Stimulated activated CD4-positive, alpha-beta T cell treated with anti-CD3 and anti-CD28 coated beads, Interleukin-1b, Interleukin-23, amount 100 ng/mL, for 24 hours (primary cell): ENCODE measurements at places on chromosomes 13 and 19.

DNA sequence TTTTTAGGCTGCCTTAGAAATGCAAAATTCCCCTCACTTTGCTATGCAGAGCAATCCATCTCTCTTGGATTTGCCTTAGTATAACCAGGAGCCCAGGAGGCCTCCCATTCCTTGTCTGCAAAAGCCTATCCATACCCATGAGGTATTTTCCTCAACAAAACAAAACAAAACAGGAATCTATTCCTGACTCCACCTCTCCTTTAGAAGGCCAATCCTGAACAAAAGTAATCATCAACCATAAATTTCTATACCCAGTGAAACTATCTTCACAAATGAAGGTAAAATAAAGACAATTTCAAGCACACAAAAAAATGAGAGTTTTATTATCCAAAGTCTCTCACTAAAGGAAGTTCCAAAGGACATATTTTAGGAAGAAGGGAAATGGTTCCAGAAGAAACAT, 365.7 kb downstream of the KCNRG start:
- DNase-seq: no peak

DNA sequence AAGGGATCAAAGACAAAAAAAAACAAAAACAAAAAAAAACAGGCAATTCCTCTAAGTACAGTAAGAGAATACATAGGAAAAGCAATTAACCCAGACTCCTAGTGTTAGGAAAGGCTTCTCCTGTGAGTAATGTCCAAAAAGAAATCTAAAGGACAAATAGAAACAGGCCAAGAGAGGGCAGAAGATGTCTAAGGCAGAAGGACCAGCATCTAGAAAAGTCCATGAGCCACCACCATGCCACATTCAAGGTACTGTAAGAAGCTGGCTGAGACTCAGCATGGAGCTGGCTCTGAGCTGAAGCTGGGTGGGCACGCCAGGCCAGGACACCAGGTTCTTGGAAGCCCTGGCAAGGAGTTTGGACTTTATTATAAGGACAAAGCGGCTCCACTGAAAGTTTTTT, 118.1 kb upstream of the FRY start:
- no peak for DNase-seq

DNA sequence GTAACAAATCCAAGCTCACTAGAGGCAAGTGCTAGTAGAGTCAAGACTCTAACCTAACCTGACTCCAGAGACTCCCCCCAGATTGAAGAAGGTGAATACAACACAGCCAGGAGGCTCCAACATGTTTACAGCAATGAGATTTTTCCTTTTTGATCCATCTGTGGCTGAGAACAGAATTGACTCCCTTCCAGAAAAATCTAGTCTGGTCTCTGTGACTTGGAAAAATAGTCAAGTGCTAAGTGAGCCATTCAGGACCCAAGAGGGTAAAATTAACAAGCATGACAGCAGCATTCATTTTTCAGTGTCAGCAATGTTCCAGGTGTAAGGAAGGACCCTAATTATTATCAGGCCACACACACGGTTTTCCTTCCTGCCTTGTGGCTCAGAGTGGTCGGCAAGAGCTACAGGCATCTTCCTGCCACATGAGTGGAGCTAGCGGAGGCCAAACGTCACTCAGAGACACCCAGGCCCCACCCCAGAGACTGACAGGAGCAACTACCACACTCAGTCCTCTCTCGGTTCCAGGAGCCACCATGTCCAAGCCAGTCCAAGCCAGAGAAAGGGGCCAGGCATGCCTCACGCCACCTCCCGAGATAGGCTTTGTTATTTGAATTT, 395.1 kb downstream of the FOXO1 start:
- DNase-seq: no peak

- DNase-seq: no peak
These were observed 24.3 kb downstream of the ARL11 start for GRCh38 chr13:49652355-49653305.

DNA sequence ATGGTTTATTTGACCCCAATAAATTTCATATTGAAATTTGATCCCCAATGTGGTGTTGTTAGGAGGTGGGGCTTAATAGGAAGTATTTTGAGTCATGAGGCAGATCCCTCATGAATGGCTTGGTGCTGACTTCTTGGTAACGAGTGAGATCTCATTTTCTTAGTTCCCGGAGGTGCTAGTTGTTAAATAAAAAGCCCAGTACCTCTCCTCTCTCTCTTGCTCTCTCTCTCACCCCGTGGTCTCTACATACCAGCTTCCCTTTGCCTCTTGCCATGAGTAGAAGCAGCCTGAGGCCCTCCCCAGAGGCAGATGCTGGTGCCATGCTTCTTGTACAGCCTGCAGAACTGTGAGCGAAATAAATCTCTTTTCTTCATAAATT, 39.4 kb upstream of the KATNAL1 start:
- no peak for DNase-seq

GRCh38 chr19:58581227-58582141, 8.3 kb upstream of the MZF1 start:
- peak; percentile 85 for DNase-seq

GRCh38 chr19:7850000-7850813, 20.2 kb downstream of the EVI5L start:
- DNase-seq: no peak

DNA sequence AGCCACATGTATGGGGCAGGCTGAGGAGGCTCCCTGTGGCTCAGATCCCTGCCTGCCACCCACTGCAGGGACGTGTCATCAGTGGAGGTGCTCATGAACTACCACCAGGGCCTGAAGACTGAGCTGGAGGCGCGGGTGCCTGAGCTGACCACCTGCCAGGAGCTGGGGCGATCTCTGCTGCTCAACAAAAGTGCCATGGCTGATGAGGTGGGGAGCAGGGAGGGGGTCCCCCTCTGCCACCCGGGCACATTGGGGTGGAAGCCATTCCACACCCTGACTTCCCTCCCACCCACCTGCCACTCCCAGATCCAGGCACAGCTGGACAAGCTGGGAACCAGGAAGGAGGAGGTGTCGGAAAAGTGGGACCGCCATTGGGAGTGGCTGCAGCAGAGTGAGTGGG, 11.3 kb upstream of the SHKBP1 start:
- no peak for DNase-seq

- no peak for DNase-seq
These were observed 47.3 kb upstream of the CLDN10 start for GRCh38 chr13:95505265-95505664.

DNA sequence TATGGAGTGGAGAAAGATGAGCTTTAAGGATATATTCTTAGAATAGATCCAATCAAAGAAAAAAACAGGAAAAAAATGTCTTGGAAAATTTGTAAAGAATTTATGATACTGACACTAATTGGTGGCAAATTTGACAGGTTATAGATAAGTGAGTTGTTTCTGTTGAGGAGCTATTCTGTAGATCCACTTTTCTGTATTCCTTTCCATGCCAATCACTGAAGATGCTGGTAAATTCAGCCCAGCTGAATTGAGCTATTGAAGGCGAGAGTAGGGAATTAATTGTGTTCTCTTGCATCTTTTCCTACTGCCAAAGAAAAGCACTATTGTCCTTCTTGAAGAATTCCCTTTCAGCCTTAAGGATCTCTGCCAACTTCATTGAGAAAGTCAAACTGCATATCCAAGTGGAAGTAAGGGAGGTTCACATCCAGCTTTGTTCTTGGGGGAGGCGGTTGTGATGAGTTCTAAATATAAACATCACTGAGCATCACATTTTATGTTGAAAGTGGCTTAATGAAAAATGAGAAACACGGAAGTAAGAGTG, 113.1 kb downstream of the PCDH9 start:
- no peak for DNase-seq

DNA sequence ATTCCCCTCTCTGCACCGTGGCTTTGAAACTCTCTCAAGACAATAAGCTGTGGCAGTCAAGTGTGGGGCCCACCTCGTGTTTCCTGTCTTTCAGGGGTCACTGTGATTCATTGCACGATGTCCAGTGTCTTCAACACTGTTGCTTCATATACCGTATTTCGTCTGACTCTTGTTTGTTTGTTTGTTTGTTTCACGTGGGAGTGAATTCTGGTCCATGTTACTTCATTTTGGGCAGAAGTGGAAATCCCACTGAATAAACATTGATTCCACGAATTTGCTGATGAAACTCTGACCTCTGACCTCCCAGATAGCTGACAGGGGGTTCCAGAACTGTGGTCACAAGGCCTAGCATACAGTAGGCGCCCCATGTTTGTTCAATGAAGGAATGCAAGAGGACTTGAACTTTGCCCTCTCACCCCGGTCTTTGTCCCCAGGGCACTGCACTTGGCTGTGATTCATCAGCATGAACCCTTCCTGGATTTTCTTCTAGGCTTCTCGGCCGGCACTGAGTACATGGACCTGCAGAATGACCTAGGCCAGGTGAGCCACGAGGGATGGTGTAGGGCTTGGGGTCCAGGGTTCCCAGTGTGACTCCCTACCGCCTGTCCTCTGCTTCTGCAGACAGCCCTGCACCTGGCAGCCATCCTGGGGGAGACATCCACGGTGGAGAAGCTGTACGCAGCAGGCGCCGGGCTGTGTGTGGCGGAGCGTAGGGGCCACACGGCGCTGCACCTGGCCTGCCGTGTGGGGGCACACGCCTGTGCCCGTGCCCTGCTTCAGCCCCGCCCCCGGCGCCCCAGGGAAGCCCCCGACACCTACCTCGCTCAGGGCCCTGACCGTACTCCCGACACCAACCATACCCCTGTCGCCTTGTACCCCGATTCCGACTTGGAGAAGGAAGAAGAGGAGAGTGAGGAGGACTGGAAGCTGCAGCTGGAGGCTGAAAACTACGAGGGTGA, 5.1 kb downstream of the NFKBIB start:
- no peak for DNase-seq

- DNase-seq: no peak
These were observed 118.0 kb downstream of the TSHZ3 start for GRCh38 chr19:31231237-31231636.
